ENCODE measurements at places on chromosomes 3 and 15.

DNA sequence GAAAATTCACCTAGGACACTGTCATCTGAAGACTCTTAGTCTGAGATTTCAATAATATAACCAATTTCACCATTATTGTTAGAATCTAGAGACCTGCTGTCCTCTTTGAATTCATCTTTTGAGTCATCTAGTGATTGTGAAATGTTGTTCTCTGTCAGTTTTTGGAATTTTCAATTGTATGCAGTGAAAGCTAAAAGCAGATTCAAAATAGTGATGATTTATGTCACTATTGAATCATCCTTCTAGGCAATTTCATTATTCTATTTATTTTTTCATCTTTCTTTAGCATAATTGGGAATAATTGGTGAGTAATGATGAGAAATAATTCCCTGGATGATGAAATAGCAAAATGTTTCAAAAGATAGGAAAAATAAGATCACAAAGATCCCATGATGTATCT is 101.7 kb upstream of the EIF1B start:
- no peak for DNase-seq

DNA sequence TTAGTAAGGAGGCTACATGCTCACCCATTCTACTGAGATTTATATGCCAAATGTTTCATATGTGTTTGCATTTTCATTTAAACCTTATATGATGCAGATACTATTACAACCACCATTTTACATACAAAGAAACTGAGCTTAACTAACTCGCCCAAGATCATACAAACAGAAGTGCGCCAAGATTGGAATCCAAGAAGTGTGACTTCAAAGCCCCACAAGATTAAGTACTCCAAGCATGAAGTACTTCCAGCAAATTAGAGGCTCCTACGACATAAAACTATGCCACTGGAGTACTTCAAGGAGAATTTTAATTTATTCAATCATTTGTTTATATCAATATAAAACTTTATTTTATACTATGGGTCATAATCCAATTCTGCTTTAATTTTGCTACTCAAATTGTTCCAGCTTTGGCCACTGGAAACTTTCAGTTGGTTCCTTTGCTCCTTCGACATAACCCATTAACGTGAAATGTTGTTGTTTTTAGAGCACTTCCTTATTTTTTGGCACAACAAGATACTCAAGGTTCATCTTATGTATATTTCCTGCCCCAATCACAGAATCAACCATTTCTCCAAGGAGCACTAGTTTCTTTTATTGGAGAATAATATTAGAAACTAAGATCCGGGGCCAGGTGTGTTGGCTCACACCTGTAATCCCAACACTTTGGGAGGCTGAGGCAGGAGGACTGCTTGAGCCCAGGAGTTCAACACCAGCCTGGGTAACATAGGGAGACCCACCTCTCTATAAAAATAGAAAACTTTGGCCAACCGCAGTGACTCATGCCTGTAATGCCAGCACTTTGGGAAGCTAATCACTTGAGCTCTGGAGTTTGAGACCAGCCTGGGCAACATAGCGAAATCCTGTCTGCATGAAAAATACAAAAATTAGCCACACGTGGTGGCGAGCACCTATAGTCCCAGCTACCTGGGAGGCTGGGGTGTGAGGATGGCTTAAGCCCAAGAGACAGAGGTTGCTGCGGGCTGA is 10.4 kb downstream of the INO80 start:
- DNase-seq, result no peak

DNA sequence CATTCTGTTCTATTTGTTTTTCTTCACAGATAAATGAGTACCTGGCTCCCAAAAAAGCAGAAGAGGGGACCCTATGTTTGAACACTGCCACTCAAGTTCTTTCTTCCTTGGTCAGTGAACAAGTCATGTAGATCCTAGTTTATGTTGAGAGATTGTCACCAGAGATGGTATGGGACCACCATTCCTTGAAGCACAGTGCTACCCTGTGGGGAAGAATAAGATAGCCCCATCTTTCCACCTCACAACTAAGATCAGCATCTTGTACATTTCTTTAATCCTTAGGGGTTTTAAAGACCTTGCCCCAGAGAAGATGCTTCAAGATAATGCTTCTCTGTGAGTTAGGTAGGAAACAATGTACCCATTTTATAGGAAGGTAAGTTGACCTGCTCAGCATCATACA is 233.5 kb upstream of the WNT5A start:
- no peak for DNase-seq

DNA sequence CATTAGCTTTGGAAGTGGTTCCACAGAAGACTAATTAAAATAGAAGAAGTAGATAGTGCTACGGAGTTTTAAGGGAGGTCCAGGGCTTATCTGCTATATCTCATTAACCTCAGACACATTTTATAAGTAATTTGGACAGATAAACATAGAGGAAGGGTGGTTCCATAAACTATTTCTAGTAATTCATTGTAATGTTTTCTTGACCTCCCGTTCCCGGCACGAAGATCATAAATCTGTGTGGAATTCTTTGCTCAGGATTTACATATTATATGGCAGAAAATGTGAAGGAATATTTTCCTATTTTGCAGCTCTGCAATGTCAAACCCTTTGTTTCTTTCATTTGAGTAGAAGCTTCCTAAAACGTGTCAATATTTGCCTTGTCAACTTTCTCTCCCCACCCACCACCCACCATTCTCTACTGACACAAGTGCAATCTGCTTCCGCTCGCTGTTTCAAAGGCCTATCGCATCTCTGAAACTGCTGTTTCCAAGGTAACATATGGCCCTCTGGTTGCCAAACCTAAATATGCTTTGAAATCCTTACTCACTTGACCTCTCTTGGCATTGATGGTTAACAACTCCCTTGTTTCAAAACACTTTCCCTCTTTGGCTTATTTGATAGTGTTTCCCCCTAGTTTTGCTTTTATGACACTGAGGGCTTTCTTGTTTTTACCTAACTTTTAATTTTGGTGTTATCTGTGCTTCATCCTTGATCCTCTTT is 21.4 kb upstream of the PLSCR5 start:
- no peak for DNase-seq

Data from stimulated activated CD4-positive, alpha-beta T cell treated with anti-CD3 and anti-CD28 coated beads, TNF-alpha, amount 100 ng/mL, for 24 hours (primary cell).